Activated naive CD4-positive, alpha-beta T cell treated with Interleukin-2 at 50 U/mL for 16 hours (primary cell): ENCODE measurements at places on chromosomes 5 and 9.
A peak's percentile ranks its signal among the peaks of the same experiment; 100 is the strongest.

- DNase-seq = no peak
Observed at GRCh38 chr5:765948-766631, 18.4 kb downstream of the ZDHHC11B start.

DNA sequence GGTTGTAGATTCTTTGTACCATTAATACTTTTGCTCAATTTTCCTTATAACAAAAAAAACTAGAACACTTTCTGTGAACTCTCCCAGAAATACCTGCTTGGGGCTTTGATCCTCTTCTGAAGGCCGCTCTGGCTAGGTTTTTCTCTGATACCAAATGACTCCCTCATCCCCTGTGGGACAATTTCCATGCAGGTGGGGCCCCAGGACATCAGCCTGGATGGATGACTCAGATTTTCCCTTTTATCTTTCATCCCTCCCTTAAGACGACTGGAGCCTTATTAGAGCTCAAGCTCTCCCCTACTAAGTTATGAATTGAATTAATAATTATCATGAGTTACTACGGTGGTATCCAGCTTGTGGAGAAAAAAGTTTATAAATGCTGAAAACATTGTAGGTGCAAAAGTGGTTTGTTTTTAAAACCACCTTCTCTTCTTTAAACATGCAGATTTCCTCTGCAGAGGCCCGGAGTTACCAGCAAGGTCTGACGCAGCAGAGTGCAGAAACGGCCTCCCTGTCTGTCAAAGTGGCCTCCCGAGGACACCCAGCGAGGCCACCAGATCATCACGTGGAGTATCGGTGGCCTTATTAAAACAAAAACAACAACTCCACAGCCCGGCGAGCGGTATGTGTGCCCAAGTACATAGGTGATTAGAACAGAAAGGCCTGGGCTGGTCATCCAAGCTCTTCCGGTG, 50.8 kb upstream of the IRX4 start:
- no peak for DNase-seq

DNA sequence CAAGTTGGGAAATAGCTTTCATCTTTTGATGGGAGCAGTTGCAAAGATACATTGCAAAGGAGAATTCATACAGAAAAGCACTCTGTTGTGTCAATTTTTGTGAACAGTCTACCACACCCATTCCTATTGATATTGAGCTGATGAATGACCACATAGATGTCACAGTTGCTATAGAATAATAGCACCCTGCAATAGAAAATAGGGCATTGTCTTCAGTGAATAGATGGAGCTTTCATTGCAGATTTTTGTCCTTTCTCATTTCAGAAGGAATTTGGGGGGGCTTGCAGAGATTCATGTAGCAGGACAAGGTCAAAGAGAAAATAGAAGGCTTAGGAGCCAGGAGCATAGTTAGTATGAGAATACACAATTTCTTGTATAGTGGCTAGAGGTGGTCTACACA, 237.9 kb downstream of the TMEM38B start:
- no peak for DNase-seq

GRCh38 chr5:41817625-41818301, 52.5 kb downstream of the OXCT1 start:
- no peak for DNase-seq

DNA sequence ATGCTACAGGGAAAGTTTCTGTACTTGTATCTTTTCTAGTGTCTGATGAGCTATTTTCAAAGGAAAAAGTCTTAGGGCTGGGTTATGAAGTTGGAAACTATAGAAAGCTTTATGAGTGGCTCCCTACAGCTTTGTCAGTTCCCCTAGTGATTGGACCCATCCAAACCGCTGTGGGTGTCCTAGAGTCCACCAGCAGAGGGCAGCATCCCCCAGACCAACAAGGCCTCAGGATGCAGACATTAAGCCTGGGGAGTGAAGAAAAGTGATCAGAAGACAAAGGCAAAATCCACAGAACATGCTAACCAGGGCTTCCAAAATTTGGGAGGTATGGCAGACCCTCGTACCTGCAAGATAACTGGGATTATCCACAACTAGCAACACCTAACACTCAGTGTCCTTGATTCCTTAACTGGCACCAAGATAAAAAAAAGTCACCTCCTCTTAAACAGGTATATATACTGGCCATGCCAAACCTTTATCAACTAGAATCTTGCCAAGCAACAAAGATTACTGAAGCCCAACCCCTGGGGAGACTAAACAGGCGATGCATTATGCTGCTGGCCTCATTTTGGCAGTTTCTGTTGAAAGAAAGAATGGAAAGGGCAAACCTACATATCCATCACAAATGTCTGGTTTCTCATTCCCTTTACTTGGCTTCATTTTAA, 110.4 kb upstream of the NR5A1 start:
- DNase-seq = peak; percentile 62
